ENCODE measurements at places on chromosomes 7 and 10.

DNA sequence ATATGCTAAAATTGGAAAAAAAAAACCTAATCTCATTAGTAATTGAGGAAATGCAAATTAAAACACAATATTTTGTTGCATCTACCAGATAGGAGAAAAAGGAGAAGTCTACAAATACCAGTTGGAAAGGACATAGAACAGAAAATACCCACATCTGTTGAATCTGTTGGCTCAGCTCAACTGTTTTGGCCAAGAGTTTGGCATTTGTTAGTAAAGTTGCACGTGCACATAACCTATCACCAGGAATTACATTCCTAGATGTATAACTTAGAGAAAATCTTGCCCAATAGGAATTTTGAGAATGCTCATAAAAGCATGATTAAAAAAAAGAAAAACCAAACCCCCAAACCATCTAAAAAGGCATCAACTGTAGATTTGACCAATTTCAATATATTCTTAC, 282.1 kb upstream of the BMPER start:
- no peak for DNase-seq

DNA sequence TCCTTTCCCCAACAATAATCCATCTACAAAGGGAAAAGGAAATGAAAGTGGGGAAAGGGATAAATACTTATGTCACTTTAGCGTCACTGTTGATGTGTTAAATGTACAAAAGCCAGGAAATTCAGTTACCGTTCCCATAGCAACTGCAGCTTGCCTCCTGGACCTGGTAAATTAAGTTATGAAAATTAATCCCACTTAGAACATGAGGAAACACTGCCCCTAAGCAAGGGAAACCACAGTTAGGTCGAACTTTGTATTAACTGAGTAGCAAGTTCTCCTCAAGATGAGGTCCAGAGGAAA, 338.2 kb upstream of the AOAH start:
- DNase-seq = no peak

DNA sequence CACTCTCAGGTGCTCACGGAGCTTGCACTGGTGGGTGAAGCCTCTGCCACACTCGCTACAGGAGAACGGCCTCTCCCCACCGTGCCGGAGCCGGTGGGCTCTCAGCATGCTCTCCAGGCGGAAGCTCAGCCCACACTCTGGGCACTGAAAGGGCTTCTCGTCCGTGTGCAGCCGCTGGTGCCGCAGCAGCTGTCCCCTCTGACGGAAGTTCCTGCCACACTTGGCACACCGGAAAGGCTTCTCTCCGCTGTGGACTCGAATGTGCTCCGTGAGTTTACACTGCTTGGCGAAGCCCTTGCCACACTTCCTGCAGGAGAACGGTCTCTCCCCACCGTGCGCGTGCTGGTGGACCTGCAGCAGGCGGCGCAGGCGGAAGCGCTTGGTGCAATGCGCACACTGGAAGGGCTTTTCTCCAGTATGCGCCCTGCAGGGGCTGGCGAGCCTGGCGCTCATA, 19.3 kb downstream of the ZNF786 start:
- DNase-seq = no peak

- DNase-seq = no peak
Measured at GRCh38 chr10:15208221-15208620, 39.7 kb upstream of the NMT2 start.

GRCh38 chr10:43229208-43230061, 37.4 kb downstream of the RASGEF1A start:
- no peak for DNase-seq

DNA sequence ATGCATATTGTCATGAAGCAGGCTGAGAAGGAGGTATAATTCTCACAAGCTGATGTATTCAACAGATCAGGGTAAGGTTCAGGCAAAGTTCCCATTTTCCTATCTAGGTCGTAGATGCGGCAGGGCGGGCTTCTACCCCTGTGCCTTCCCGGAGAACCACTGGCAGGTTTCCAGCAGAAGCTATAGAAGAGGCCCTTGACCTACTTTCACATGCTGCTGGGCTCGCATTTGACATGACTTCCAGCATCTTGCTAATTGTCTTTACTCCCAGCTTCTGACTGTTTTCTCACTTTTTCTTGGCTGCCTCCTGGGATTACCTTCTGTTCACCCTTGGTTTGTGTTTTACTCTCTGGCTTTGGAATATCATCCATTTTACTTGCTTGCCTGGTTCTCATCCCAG, 32.6 kb upstream of the ORC5 start:
- DNase-seq = no peak

DNA sequence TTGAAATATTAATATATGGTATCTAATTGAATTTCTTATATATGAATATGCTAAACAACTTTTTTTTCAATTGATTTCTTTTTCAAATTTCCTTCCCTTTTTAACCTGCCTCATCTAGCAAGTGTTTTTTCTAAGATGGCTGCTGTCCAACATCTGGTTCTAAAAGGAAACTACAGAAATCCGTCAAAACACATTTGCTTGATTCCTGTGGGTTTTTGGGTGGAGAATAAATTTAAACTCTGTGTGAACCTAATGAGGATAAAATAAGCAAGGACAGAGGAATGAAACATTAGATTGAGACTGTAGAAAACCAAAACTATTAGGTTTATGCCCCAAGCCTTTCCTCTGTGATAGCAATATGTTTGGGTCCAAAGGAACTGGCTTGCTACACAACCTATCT, 75.5 kb upstream of the STARD3NL start:
- no peak for DNase-seq

GRCh38 chr10:128122931-128123330, 3.3 kb downstream of the MKI67 start:
- no peak for DNase-seq

DNA sequence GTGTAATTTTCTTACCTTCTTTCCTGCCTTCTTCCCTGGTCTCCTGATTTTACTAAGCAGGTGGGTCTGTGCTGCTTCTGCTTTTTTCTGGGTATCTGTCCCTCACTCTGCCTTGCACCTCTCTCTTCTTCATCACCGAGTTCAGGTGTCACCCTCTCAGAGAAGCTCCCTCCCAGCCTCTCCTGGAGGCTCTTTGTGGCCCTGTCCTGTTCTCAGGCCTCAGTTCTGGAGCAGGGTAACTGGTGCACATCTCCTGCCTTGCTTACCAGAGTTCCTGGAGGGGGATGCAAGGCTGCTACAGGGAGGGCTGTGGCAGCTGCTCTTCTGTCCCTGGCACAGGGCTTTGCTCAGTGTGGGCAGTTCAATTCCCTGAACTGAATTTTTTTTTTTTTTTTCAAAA, 66.1 kb downstream of the RBM33 start:
- no peak for DNase-seq

- peak; percentile 26 for DNase-seq
Measured at GRCh38 chr10:24822590-24822989, 98.9 kb upstream of the ARHGAP21 start.
